ENCODE measurements at places on chromosomes 2 and 18. TPM values are rescaled to one million over a fixed set of nuclear protein-coding genes. Genes with fewer than 3 reads are reported as not detected.

The RAB6C gene
- not detected for total RNA-seq

The UCN gene
- 6.6 TPM for total RNA-seq

The RNF152 gene
- 3.9 TPM for total RNA-seq

The ALPI gene
- total RNA-seq = not detected

The UGT1A6 gene
- total RNA-seq = not detected

The CD28 gene
- not detected for total RNA-seq

The AGXT gene
- 0.67 TPM for total RNA-seq

The CD207 gene
- not detected for total RNA-seq

The SH2D6 gene
- total RNA-seq = not detected

The PCARE gene
- 0.49 TPM for total RNA-seq

The SERPINB11 gene
- not detected for total RNA-seq

The RAPGEF4 gene
- 21.2 TPM for total RNA-seq

The GALNT1 gene
- total RNA-seq = 47.4 TPM

Measured in cardiac muscle cell (in vitro differentiated cells and primary cell).